ENCODE measurements at places on chromosomes 12 and 14.

- no peak for DNase-seq
These were observed 216.7 kb downstream of the TBX5 start for GRCh38 chr12:114189266-114189665.

GRCh38 chr12:130775953-130776856 is 60.1 kb upstream of the RIMBP2 start:
- DNase-seq = peak; percentile 89

DNA sequence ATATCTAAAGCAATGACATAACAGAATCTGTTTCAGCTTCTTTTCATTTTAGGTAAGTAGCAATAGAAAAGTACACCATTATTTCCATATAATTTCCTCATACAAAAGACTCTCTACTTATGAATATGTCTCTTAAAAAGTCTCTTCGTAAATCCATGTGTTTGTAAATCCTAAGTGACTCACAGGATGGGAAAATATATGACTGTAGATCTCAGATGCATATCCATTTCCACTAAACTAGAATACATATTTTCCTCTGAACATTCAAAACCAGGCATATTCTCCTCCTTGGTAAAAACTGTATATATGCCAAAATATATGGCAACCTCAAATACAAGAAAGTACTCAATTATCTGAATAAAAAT is 93.6 kb downstream of the TXNDC16 start:
- no peak for DNase-seq

GRCh38 chr14:91140672-91141071 is 26.8 kb downstream of the DGLUCY start:
- DNase-seq = no peak

DNA sequence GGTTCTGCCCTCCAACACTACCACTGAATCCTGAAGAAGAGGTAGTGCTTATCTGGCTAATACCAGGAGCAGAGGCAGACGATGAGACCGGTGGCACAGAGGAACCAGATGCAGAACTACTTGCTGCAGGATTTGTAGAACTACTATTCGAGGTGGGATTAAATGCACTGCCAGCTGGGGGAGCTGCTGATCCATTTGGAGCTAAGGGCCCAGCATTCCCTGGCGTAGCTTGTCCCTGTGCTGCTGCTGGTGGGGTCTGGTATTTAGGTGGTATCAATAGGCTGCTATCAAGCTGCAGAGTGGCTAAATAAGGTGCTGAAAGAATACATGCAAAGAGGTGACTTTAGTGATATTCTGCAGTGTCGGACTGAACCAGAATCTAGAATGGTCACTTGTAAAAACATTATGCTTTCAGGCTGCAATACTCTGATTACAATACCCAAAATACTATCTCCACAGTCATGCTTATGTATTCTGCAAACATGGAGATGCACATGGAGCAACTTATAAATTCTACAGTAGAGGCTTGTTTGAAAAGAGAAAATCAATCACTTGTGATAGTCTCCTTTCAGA is 294.2 kb downstream of the MED13L start:
- DNase-seq = no peak

Data from hepatic stellate cell (primary cell).